ENCODE measurements at places on chromosomes 2 and 18.

DNA sequence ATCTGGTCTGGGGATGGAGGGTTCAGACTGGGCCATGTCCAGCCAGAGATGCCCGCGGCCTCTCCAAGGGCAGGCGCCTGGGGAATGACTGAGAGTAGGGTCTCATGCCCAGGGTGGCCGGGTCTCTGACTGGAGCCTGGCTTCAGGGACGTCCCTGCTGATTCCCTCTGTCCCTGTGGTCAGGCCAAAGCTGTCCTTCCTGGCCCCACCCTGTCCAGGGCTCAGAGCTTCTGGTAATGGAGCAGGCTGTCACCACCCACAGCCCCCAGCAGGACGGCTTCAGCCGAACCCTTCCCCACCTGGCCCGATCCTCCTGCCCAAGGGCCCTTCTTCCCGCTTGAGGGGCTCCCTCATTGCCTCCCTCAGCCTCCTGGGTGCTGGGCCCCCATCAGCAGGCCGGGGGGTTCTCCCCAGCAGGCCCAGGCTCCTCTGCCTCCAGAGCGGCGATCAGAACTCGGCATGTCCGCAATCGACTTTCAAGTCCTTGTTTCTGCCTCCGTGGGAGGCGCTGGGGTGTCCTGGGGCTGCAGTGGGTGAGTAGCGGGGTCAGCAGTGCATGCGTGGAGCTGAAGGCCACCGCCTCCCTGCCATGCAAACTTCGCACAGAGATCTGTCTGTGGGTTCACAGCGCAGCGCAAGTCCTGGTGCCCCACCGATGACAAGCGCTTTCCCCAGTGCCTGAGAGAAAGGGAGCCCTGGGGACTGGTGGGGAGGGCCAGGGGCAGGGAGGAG lies 18.3 kb downstream of the RAMP1 start:
- H3K27me3 ChIP-seq: no peaks in the 10 kb centered on the region
- DNase-seq: peak; percentile 55
- H3K36me3 ChIP-seq: no peaks in the 10 kb centered on the region
- H3K4me1 ChIP-seq: no peaks in the 10 kb centered on the region
- H3K27ac ChIP-seq: no peak overlapping the region
- H3K4me3 ChIP-seq: no peak overlapping the region

GRCh38 chr2:196329959-196330358 lies 158.6 kb upstream of the STK17B start:
- no peak overlapping the region for H3K27ac ChIP-seq
- H3K36me3 ChIP-seq: no peaks in the 10 kb centered on the region
- DNase-seq: no peak
- H3K4me3 ChIP-seq: no peak overlapping the region

GRCh38 chr2:145017149-145017548 lies 497.2 kb upstream of the ZEB2 start:
- H3K27me3 ChIP-seq: no peaks in the 10 kb centered on the region
- no peaks in the 10 kb centered on the region for H3K36me3 ChIP-seq
- no peaks in the 10 kb centered on the region for H3K4me1 ChIP-seq
- DNase-seq: no peak

DNA sequence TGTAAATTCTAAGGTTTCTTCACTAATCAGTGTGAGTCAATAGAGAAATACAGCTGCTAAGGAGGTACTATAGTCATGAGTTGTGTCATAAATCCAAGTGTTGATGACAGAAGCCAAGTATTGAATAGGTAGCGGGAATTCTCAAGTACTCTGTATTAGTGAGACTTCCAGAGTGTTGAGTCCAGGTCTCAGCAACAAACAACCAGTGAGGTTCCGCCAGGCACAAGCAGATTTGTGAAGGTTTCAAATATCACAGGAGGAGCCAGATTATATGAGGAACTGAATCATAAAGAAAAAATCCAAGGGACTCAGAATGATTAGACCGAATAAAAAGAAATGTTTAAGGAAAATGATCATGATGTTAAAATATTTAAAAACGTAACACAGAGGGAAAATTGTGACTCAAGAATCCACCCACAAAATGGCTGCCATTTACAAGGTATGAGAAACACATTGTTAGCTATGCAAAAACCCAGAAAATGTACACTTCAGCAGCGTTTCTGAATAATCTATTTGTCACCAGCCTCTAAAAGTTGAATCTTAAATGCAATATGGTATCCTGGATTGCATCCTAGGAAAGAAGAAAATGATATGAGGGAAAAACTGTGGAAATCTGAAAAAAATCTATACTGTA lies 27.3 kb upstream of the EVA1A start:
- no peak overlapping the region for H3K4me3 ChIP-seq
- no peak for DNase-seq
- no peaks in the 10 kb centered on the region for H3K4me1 ChIP-seq
- no peaks in the 10 kb centered on the region for H3K27me3 ChIP-seq
- H3K27ac ChIP-seq: no peak overlapping the region
- H3K36me3 ChIP-seq: no peaks in the 10 kb centered on the region
